Aorta (tissue), 5 donors: ENCODE measurements at places on chromosomes 16 and 17. TPM values are rescaled to one million over a fixed set of nuclear protein-coding genes. Genes with fewer than 3 reads are reported as not detected.

- H3K4me3 ChIP-seq: no peak overlapping the region
- no peaks in the 10 kb centered on the region for H3K4me1 ChIP-seq
- H3K36me3 ChIP-seq: no peaks in the 10 kb centered on the region
- H3K27me3 ChIP-seq: no peaks in the 10 kb centered on the region
- no peak for DNase-seq
Measured at GRCh38 chr16:86930001-86930400, 351.7 kb downstream of the FOXL1 start.

DNA sequence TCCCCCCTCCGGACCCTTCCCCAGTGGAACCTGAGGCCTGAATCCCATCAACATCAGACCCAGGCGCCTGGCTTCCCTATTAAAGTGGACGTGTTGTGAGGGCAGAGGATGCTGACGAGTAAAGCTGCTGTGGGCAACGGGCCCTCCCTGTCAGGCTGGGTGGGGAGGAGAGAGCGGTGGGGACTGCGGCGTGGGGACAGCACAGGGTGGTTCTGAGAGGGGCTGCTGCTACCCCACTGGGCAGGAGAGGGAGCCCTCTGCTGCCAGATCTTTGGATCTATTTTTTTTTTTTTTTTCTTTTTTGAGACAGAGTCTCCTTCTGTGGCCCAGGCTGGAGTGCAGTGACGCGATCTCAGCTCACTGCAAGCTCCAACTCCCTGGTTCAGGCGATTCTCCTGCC lies 5.9 kb downstream of the CA5A start:
- no peaks in the 10 kb centered on the region for H3K27me3 ChIP-seq
- no peak overlapping the region for H3K4me3 ChIP-seq
- no peaks in the 10 kb centered on the region for H3K4me1 ChIP-seq
- no peaks in the 10 kb centered on the region for H3K36me3 ChIP-seq
- no peak for DNase-seq
- H3K27ac ChIP-seq: no peak overlapping the region

DNA sequence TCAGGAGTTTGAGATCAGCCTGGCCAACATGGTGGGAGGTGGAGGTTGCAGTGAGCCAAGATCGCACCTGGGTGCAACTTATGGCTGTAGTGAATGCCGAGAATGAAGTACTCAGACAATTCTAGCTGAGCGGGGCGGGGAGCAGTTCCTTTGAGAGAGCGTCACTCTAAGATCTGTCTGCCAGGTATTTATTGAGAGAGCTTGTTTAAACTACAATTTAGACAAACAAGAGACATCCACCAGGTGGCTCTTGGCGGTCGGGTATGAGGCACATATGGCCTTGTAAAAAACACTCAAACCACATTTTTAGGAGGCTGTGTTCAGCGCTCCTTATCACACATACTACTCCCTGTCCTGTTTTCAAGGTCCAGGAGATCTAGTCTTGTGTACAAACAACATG lies 40.6 kb upstream of the CDH1 start:
- H3K4me3 ChIP-seq: no peak overlapping the region
- H3K27ac ChIP-seq: no peak overlapping the region
- no peaks in the 10 kb centered on the region for H3K4me1 ChIP-seq
- DNase-seq: no peak

GRCh38 chr16:10806698-10807097 lies 11.9 kb downstream of the TVP23A start:
- no peak for DNase-seq
- no peak overlapping the region for H3K27ac ChIP-seq
- H3K36me3 ChIP-seq: no peaks in the 10 kb centered on the region
- H3K27me3 ChIP-seq: no peaks in the 10 kb centered on the region

- DNase-seq: peak; percentile 90
- H3K4me3 ChIP-seq: peak overlapping the region; percentile 91
- H3K27ac ChIP-seq: peak overlapping the region; percentile 14
- no peaks in the 10 kb centered on the region for H3K4me1 ChIP-seq
- H3K27me3 ChIP-seq: no peaks in the 10 kb centered on the region
- no peaks in the 10 kb centered on the region for H3K36me3 ChIP-seq
Measured at GRCh38 chr17:81926451-81927151, 934 bp downstream of the MAFG start.

DNA sequence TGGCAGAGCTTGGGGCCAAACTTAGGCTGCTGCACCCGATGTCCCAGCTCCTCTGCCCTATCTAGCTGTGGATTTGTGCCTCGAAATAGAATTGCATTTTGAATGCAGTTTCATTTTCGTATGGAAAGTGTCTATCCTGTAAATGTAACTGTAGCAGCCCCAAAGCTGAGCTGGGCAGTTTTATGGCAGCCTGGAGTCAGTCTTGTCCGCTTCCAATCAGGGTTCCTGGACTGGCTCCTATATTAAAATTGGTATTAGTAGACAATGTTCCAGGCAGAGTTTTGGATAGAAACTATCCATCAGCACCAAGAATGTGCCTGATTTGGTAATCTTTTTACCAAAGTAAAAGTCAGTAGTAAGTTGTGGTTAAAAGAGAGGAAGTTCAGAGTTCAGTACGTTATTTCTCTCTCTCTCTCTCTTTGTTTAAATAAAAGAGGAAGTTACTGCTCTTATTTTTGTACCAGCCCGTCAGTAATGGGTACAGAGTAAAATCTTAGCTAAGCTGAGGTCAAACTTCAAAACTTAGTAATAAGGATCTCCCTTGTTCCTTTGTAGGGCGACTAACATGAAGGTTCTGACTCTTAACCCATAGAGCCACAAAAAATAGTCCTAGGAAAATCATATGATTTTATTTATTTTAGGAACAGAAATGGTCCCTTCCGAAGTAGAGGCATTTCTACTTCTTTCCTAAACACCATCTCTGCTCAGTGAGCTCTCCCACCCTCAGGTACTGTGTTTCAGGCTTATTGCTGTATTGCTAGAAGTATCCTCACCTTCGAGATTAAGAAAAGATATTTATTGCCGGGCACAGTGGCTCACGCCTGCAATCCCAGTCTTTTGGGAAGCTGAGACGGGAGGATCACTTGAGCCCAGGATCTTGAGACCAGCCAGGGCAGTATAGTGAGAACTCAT lies 28.0 kb downstream of the PRKCB start:
- H3K4me1 ChIP-seq: no peaks in the 10 kb centered on the region
- no peak for DNase-seq
- H3K36me3 ChIP-seq: no peaks in the 10 kb centered on the region
- no peak overlapping the region for H3K4me3 ChIP-seq
- no peak overlapping the region for H3K27ac ChIP-seq

DNA sequence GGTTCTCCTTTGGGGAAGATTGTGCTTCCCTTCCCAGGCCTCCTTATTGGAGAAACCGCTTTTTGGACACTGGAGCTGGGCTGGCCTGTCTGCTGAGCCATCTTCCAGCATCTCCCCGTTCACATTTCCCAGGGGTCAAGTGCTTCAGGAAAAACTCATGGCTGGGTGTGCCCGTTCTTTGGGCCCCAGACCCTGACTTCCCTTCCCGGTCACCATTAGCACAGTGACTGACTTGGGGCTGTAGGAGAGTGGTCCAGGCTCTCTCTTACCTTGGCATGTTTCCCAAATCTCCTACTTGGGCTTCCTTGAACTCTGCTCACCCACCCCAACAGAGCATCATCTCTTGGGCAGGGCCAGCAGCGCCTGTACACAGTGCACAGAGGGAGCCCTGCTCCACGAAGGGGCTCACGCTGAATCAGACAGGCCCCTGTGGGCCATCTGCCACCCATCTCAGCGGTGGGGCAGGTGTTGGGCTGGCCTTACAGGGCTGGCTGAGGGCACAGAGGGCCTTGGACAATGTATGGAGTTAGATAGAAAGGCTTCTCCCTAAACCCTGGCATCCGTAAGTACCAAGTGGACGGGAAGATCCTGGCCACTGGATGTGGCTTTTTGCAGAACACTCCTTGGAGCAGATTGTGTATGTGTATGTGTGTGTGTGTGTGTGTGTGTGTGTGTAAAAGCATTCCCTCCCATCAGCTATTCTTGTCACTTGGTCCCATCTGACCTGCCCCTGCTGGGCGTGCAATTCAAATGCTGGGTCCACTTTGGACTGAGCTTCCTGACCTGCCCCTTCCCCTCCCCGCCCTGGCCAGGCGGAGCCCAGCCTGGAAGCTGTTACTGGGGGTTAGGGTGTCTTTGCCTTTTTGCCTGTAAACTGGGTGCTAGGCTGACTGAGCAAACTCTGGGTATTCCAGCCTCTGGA lies 24.9 kb upstream of the CDC42EP4 start:
- no peak overlapping the region for H3K27ac ChIP-seq
- no peak for DNase-seq
- H3K36me3 ChIP-seq: no peaks in the 10 kb centered on the region
- no peaks in the 10 kb centered on the region for H3K27me3 ChIP-seq

GRCh38 chr17:67647482-67647881 lies 70.3 kb upstream of the NOL11 start:
- no peaks in the 10 kb centered on the region for H3K4me1 ChIP-seq
- H3K27me3 ChIP-seq: no peaks in the 10 kb centered on the region
- H3K27ac ChIP-seq: no peak overlapping the region
- DNase-seq: no peak
- no peak overlapping the region for H3K4me3 ChIP-seq

GRCh38 chr16:49930841-49931240 lies 74.9 kb upstream of the ZNF423 start:
- no peaks in the 10 kb centered on the region for H3K27me3 ChIP-seq
- no peaks in the 10 kb centered on the region for H3K36me3 ChIP-seq
- no peak overlapping the region for H3K27ac ChIP-seq
- H3K4me3 ChIP-seq: no peak overlapping the region

DNA sequence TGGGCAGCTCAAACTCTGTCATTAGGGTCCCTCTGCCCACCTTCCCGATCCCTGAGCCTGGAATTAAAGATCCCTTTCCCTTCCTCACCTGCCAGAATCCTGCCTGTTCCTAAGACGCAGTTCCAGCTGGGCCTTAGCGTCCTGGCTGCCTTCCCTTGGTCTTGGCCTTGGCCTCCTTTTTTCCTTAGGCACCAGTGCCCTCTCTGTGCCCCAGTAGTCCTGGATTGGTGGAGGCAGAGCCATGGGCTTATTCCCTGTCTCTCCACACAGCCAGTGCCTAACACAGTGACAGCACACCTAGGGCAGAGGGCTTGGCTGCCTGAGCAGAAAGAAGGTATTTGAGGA lies 3.5 kb downstream of the TMEM132E start:
- H3K27ac ChIP-seq: no peak overlapping the region
- no peaks in the 10 kb centered on the region for H3K27me3 ChIP-seq
- no peak overlapping the region for H3K4me3 ChIP-seq
- no peak for DNase-seq
- no peaks in the 10 kb centered on the region for H3K4me1 ChIP-seq

- H3K27me3 ChIP-seq: no peaks in the 10 kb centered on the region
- no peak overlapping the region for H3K4me3 ChIP-seq
- no peak for DNase-seq
- H3K36me3 ChIP-seq: no peaks in the 10 kb centered on the region
- no peak overlapping the region for H3K27ac ChIP-seq
Measured at GRCh38 chr16:57761301-57761700, 25.7 kb downstream of the KATNB1 start.

DNA sequence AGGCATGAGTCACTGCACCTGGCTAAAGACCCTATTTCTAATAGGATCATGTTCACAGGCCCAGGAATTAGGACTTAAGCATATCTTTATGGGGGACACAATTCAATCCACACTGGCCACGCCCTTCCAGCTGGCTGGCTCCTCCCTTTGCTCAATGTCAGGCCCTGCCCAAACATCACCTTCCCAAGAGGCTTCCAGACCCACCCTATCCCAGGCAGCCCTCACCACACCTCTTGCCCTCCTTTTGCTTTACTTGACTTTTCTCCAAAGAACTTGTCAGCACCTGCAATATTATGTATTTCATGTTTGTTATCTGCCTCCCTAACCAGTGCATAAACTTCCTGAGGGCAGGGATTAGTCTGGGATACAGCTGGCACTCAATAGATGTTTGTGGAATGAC lies 109.6 kb upstream of the CDH5 start:
- no peak for DNase-seq
- no peaks in the 10 kb centered on the region for H3K4me1 ChIP-seq
- H3K36me3 ChIP-seq: no peaks in the 10 kb centered on the region
- no peak overlapping the region for H3K4me3 ChIP-seq
- no peak overlapping the region for H3K27ac ChIP-seq
- H3K27me3 ChIP-seq: no peaks in the 10 kb centered on the region

GRCh38 chr17:48610282-48611211 lies at the start of gene HOXB7:
Gene HOXB7, minus strand, starts transcription at chr17:48611017. Its CDS starts 99 bp downstream, at chr17:48610918.
- H3K4me3 ChIP-seq: peak within 1 kb of the TSS; percentile 70
- no peaks in the 10 kb centered on the region for H3K36me3 ChIP-seq
- no peaks in the 10 kb centered on the region for H3K27me3 ChIP-seq
- no peaks in the 10 kb centered on the region for H3K4me1 ChIP-seq
- peak; percentile 92 for DNase-seq
- peak within 1 kb of the TSS; percentile 30 for H3K27ac ChIP-seq

- H3K4me3 ChIP-seq: no peak overlapping the region
- H3K27ac ChIP-seq: no peak overlapping the region
- no peaks in the 10 kb centered on the region for H3K27me3 ChIP-seq
- no peaks in the 10 kb centered on the region for H3K4me1 ChIP-seq
Measured at GRCh38 chr16:2526135-2526534, 5.1 kb downstream of the CEMP1 start.

The SLC47A1 gene
- 5.7 TPM for total RNA-seq

The PGAP3 gene
- total RNA-seq: 22.0 TPM

The VPS9D1 gene
- total RNA-seq: 15.3 TPM

The RBBP6 gene
- 62.9 TPM for total RNA-seq
